ENCODE measurements at places on chromosomes 5 and 9.

GRCh38 chr5:68251386-68251785 is 35.8 kb downstream of the PIK3R1 start:
- DNase-seq: no peak

DNA sequence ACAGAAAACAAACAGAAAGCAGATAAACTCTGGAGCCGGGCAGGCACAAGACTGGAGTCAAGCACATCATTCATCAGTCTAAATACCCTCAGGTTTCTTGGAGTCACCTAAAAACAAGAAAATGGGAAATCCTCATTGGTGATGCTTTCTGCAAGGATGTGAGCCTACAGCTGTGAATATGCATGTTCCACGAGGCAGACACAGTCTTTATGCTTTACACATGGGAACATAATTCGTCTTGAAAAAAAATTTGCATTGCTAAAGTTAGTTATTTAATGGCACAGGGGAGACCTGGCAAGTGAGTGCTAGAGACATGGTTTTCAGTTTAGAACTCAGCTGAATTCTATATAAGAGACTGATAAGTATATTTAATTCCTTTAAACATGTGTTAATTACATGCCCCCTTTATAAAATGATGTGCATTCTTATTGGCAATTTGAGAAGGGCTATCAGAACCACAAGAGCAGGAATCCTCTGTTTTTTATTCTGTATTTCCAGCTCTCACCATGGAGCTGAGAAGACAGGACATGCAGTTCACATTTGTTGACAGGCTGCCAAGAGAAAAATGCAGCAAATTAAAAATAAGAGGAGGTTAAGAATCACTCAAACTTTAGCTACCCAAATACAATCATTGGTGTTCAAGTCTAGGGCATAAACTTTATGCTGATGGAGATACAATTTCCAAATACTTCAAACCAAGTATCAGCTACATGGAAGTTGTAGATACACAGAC is 438.0 kb upstream of the MPDZ start:
- no peak for DNase-seq

- no peak for DNase-seq
Measured at GRCh38 chr5:117551236-117551635, 976.6 kb upstream of the SEMA6A start.

- DNase-seq: peak; percentile 61
Measured at GRCh38 chr9:92278110-92278509, 15.4 kb downstream of the IARS1 start.

DNA sequence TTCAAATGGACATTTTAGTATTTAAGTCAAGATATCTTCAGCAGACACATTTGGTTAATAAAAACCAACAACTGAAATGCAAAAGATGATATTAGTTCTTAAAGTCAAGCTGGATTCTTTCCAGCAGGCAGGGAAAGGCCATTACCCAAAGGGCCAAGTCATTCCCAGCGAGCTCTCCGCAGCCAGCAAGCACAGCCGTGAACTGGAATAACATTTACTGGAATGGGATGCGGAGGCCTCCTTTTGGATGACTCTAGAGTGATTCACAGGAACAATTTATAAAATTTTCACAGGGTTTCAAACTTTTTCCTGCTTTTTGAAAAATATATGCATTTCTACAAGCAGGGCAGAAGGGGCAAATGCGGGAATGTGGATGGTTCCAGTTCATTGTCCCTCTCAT is 76.6 kb upstream of the DAB2 start:
- DNase-seq: peak; percentile 79

DNA sequence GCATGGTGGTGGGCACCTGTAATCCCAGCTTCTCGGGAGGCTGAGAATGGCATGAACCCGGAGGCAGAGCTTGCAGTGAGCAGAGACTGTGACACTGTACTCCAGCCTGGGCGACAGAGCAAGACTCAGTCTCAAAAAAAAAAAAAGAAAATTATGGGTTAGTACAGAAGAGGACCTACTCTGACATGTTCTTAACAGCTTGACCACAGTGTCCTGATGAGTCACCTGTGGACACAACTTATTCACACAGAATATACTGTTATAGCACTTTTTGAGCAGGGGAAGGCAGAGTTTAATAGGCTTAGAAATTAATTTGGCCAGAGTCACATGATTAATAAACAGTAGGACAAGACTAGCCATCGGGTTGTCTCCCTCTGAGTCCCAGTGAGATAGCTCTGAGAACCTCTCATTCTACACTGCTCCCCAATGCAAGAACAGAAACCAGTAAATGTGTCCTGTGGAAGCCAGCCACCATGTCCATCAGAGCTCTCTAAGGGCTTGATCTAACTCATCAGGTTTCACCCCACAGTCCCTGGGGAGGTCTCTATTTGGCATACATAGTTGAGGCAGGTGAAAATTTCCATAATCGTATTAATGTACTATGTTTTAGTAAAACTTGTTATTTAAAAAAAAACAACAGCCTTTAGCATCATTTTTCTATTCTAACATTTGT is 1077.9 kb upstream of the C9orf72 start:
- no peak for DNase-seq

GRCh38 chr9:3962971-3963642 is 336.8 kb downstream of the GLIS3 start:
- peak; percentile 60 for DNase-seq

DNA sequence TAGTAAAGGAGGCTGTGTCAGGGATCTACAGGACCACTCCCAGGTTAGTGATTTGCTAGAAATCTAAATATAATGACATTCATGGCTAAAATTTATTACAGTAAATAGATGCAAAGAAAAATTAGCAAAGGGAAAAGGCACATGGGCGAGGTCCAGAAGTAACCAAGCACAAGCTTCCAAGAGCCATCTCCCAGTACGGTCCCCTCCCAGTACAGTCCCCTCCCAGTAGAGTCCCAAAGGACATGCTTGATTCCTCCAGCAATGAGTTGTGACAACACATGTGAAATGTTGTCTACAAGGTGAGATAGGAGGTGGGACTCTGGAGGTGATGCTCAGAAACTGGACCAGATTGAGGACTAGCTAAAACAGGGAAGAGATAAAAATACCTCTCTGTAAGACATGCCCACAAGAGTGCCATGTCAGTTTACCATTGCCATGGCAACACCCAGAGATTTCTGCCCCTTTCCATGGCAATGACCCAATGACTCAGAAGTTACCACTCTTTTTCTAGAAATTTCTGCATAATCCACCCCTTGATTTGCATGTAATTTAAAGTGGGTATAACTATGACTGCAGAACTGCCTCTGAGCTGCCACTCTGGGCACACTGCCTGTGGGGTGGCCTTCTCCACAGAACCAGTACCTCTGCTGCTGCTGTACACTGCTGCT is 27.9 kb upstream of the CEMIP2 start:
- DNase-seq: no peak

DNA sequence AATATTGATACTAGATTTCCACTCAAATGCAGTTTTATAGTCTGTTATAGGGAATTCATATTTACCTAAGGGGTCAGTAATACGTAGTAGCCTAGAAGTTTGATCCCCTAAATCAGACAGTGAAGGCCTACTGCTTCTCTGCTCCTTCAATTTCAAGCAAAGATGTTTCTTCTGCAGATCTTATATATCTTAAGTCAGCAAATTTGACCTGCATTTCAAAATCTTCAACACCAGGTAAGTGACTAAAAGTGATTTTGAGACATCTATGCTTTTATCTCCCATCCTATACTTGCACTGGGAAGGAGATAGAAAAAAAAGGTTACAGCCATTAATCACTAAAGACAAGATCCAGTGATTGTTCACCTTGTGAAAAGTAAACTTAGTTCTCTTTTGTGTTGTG is 363.9 kb downstream of the PTPRD start:
- DNase-seq: no peak

DNA sequence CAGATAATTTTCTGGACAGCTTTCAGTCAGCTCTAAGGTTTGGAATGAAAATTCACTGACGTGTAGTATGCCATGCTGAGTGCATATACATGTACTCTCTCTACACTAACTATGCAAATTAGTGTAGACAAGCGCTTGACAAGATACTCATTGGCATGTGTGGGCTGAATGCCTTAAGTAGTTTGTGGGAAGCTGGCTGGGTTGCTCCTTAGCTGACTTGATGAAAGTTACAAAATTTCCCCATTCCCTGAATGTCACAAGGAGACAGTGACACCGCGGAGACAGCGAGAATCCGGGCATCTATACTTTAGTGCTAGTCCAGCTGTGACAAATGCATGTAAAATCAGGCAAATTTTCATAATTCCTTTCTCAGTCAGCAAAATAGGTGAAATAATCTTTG is 51.6 kb upstream of the C5orf46 start:
- no peak for DNase-seq

DNA sequence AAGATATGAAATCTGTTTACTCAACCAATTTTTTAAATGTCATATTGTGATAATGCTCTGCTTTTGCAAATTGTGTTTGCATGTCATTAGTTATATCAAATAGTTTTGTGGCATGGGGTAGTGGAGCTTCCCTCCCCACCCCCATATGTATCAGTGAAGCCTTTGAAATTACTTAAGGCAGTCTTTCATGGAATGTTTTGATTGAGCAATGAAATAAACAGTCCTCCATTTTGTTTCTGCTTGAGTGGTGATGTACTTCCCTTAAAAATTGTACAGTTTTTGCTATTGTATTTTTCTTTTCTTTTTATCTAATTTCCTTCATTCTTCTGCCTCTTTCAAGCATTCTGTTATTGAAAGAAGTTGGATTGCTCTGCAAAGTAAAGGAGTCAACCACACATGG is 3.5 kb downstream of the SOWAHA start:
- DNase-seq: peak; percentile 37

- DNase-seq: no peak
Measured at GRCh38 chr9:78479441-78479840, 182.5 kb downstream of the PSAT1 start.

GRCh38 chr5:6193310-6193709 is 185.0 kb downstream of the MED10 start:
- no peak for DNase-seq

DNA sequence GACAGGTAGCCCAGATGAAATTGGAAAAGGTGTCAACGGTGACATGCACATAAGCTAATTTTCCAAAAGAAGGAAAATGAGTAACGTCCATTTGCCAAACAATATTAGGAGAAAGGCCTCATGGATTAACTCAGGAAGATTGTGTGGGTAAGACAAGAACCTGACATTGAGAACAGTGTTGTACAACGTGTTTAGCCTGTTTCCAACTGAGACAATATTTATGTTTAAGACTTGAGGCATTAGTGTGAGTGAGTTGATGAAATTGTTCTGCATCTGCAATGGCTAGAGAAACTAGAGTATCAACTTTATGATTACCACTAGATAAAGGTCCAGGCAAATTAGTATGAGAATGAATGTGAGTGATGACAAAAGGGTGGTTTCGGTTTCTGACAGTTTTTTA is 191.3 kb upstream of the RAI14 start:
- DNase-seq: no peak

- DNase-seq: no peak
Measured at GRCh38 chr5:149448831-149449714, 70.0 kb upstream of the IL17B start.

- DNase-seq: no peak
Measured at GRCh38 chr9:79975621-79976256, 404.0 kb downstream of the TLE4 start.

DNA sequence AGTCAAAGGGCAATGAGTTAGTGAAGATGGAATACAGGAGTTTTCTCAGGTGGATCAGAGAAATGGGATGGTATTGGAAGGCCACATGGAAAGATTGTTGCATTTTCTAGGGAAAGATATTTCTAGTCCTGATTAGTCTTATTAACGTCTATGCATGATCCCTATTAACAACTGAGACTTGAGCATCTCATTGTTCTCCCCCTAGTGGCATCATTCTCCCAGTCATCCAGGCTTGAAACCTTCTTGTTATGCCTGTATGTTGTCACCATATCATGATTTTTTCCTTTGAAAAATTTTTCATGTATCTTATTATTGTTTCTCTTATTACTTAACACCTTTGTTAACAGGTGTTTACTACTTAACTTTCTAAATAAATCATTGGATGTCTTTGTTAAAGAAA is 34.4 kb downstream of the KIF2A start:
- DNase-seq: no peak

- no peak for DNase-seq
Measured at GRCh38 chr5:76016258-76016657, 66.9 kb upstream of the SV2C start.

DNA sequence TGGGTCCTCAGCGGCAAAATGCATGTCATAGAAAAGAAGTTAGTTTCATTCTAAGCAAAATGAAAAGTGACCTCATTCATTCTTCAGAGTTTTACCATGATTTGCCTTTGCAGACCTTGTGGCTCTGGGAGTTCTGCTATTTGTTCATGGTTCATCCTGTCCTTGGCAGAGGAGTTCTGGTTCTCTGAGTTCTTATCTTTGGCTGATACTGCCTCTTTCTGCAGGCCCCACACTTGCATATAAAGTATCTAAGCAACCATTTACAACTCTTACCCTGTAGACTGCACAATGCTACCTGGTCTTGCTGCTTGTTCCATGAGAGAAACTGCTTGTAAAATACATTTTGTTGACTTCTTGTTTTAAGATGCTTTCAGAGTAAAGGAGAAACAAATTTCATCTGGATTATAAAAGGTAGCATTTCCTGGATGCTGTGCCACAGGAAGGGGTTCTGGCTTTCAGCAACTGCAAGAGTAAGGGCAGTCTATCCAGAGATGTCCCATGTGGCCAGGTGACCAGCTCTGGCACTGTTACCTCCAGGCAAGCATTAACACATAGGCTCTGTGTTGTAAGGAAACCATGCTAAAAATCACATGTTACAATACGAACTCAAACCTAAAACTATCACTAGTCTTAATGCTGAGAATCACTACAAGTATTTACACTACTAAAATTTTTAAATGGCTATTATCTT is 513.2 kb downstream of the SPOCK1 start:
- no peak for DNase-seq
